Mesendoderm (in vitro differentiated cells): ENCODE measurements at places on chromosomes 6 and 20.

DNA sequence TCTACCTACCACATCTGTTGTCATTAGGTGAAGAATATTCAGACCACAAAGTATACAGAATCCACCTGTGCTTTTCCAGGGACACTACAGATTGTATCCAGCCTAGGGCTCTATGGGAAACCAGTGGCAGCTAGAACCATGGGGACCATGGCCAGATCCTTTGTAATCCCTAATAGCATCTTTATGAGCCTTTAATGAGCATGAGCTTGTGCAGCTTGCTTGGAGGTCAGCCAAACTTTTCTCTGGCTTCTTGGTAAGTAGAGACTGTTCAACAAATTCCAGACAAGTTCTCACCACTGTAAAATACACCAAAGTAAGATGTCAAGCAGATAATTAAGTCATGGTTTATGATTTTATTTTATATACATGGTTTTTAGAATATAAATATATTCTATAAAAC is 301.6 kb upstream of the ADGRB3 start:
- no peak for DNase-seq
- no peak overlapping the region for H3K27ac ChIP-seq
- H3K36me3 ChIP-seq = no peaks in the 10 kb centered on the region
- H3K4me1 ChIP-seq = no peaks in the 10 kb centered on the region

GRCh38 chr6:139330826-139331500 is 39.2 kb upstream of the TXLNB start:
- H3K27me3 ChIP-seq = no peaks in the 10 kb centered on the region
- no peaks in the 10 kb centered on the region for H3K4me1 ChIP-seq
- H3K4me3 ChIP-seq = no peak overlapping the region
- no peak for DNase-seq
- no peak overlapping the region for H3K27ac ChIP-seq

- no peak overlapping the region for H3K27ac ChIP-seq
- H3K36me3 ChIP-seq = no peaks in the 10 kb centered on the region
- no peak overlapping the region for H3K4me3 ChIP-seq
- no peaks in the 10 kb centered on the region for H3K4me1 ChIP-seq
- DNase-seq = no peak
- no peaks in the 10 kb centered on the region for H3K27me3 ChIP-seq
These were observed 110.6 kb upstream of the PTPN1 start for GRCh38 chr20:50399555-50399916.

- peaks cover 4% of the 10 kb centered on the region for H3K4me1 ChIP-seq
- H3K27me3 ChIP-seq = no peaks in the 10 kb centered on the region
- no peak overlapping the region for H3K27ac ChIP-seq
These were observed 664.2 kb downstream of the QKI start for GRCh38 chr6:164078532-164079274.

DNA sequence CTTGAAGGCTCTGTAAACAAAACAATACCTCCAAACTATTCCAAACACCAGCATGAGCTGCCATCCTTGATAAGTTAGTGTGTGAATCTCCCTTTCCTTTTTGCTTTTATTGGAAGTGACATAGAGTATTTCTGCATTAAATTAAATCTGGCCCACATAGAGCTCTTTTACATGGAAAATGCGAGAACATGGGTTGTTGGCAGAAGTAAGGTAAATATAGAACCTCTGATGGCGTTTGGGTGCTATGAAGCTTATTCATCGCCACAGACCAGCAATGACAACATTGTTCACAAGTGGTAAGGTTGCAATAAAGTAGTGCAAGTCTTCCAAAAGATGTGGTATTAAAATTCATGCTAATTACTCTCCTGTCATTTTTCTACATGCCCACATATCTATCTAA is 445.8 kb upstream of the JAG1 start:
- no peaks in the 10 kb centered on the region for H3K27me3 ChIP-seq
- no peaks in the 10 kb centered on the region for H3K36me3 ChIP-seq
- H3K27ac ChIP-seq = no peak overlapping the region
- no peak for DNase-seq

- no peaks in the 10 kb centered on the region for H3K27me3 ChIP-seq
- H3K27ac ChIP-seq = no peak overlapping the region
- no peak overlapping the region for H3K4me3 ChIP-seq
- DNase-seq = no peak
- no peaks in the 10 kb centered on the region for H3K36me3 ChIP-seq
These were observed 118.5 kb downstream of the SYCP2 start for GRCh38 chr20:59814840-59815340.

DNA sequence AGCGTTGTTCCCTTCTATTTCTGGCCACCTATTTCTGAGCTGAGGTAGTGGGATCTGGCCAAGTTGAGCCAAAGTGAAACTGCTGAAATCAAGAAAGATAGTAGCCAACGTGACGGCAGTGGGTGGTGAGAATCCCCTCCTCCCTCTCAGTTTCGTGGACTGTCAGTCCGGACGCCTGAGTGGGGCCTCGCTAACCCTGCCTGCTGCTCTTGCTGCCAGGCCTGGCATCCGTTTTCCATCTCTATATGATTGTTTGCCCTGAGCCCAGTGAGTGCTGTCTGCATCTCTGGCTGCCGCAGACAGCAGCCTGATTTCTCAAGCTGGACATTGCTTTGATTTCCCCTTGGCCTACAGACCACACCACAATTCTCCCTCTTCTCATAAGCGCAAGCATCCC is 23.5 kb upstream of the PAX1 start:
- H3K4me1 ChIP-seq = no peaks in the 10 kb centered on the region
- H3K27ac ChIP-seq = no peak overlapping the region
- H3K27me3 ChIP-seq = no peaks in the 10 kb centered on the region
- H3K4me3 ChIP-seq = no peak overlapping the region
- no peak for DNase-seq

- no peak overlapping the region for H3K4me3 ChIP-seq
- no peak overlapping the region for H3K27ac ChIP-seq
- no peaks in the 10 kb centered on the region for H3K36me3 ChIP-seq
- peaks cover 5% of the 10 kb centered on the region for H3K4me1 ChIP-seq
- H3K27me3 ChIP-seq = no peaks in the 10 kb centered on the region
These were observed 54.7 kb downstream of the ELOVL5 start for GRCh38 chr6:53294095-53294494.

GRCh38 chr20:35821807-35822242 is 50.0 kb downstream of the PHF20 start:
- H3K4me1 ChIP-seq = no peaks in the 10 kb centered on the region
- peak; percentile 62 for DNase-seq
- H3K27me3 ChIP-seq = no peaks in the 10 kb centered on the region
- H3K4me3 ChIP-seq = no peak overlapping the region
- H3K36me3 ChIP-seq = no peaks in the 10 kb centered on the region
- H3K27ac ChIP-seq = no peak overlapping the region

- no peak overlapping the region for H3K27ac ChIP-seq
- peaks cover 8% of the 10 kb centered on the region for H3K27me3 ChIP-seq
- H3K4me1 ChIP-seq = no peaks in the 10 kb centered on the region
- H3K4me3 ChIP-seq = no peak overlapping the region
- H3K36me3 ChIP-seq = no peaks in the 10 kb centered on the region
These were observed 4.2 kb downstream of the RIMS4 start for GRCh38 chr20:44805979-44806620.

DNA sequence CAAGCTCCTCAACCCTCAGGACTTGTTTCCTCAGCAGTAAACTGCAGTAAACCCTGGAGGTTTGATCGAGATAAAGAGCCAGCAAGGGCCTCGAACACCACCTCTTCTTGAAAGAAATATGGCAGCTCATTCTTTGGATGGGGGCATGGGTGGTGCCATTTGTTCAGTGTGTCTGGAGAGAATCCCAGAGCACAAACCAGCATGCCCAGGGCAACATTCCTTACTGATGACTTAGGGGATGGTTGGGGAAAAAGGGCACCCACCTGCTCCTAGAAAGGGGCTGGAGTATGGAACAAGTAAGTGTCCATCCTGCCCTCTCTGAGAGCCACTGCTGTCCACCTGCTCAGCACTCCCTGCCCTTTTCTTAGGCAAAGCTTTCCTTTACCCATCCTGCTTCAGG is 31.3 kb upstream of the ZFAND3 start:
- H3K36me3 ChIP-seq = no peaks in the 10 kb centered on the region
- no peaks in the 10 kb centered on the region for H3K27me3 ChIP-seq
- H3K4me3 ChIP-seq = no peak overlapping the region
- no peak overlapping the region for H3K27ac ChIP-seq

DNA sequence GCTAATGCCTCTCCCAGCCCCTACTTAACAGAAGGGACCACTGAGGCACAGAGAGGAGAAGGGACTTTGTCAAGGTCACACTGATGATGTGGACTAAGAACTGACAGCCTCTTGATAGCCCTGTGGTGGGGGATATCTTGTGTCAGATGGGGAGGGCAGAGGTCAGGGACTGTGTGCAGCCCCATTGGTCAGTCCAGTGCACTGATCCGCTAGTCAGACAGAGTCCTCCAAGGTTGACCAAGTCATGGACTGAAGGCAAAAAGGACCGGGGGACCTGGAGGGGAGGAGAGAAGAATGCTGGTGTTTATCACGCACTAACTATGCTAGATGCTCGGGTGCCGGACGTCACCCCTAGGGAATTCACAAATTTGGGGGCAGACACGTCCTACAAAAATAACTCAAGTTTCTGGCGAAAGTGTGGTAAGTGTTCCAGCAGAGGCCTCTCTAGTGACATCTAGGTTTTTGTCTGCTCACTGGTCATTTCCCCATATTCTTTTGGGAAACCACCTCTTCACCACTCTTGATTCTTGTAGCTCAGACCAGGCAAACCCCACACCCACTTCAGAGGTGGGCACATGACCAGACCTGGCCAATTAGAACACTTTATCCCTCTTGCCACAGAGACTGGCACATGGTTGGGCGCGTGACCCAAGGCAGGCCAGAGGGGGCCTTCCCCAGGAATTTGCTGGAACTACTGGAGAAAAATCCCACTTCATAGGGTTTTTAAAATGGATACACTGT is 21.0 kb downstream of the TCF15 start:
- no peak overlapping the region for H3K27ac ChIP-seq
- H3K36me3 ChIP-seq = no peaks in the 10 kb centered on the region
- no peak overlapping the region for H3K4me3 ChIP-seq
- no peaks in the 10 kb centered on the region for H3K27me3 ChIP-seq
- peak; percentile 65 for DNase-seq

DNA sequence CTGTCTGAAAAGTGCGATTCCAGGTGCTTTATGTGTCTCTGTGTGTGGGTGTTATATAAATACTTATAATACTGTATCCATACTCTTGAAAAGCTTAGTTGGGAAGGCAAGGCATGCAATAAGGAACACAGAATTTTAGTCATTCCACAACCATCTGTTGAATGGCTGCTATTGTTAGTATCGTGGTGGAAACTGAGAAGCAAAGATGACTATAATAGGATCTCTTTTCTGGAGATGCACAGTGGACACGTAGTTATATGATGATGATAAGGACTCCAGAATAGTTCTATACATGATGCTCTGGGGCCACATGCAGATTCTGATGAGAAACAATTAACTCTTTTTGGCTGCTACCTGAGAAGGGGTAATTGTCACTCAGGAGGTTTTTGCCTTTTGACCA is 25.2 kb downstream of the ESR1 start:
- no peaks in the 10 kb centered on the region for H3K4me1 ChIP-seq
- H3K27me3 ChIP-seq = no peaks in the 10 kb centered on the region
- H3K27ac ChIP-seq = no peak overlapping the region
- H3K4me3 ChIP-seq = no peak overlapping the region
- DNase-seq = no peak

DNA sequence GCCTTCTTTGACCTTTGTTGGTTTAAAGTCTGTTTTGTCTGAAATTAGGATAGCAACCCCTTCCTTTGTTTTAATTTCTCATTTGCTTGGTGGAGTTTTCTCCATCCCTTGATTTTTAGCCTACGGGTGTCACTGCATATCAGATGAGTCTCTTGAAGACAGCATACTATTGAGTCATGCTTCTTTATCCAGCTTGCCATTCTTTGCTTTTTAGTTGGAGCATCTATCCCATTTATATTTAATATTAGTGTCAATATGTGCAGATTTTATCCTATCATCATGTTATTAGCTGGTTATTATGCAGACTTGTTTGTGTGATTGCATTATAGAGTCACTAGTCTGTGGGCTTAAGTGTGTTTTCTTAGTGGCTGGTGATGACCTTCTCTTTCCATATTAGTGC is 622.2 kb downstream of the MMUT start:
- DNase-seq = no peak
- H3K36me3 ChIP-seq = no peaks in the 10 kb centered on the region
- H3K27me3 ChIP-seq = no peaks in the 10 kb centered on the region
- no peak overlapping the region for H3K4me3 ChIP-seq
- no peak overlapping the region for H3K27ac ChIP-seq
- H3K4me1 ChIP-seq = no peaks in the 10 kb centered on the region

DNA sequence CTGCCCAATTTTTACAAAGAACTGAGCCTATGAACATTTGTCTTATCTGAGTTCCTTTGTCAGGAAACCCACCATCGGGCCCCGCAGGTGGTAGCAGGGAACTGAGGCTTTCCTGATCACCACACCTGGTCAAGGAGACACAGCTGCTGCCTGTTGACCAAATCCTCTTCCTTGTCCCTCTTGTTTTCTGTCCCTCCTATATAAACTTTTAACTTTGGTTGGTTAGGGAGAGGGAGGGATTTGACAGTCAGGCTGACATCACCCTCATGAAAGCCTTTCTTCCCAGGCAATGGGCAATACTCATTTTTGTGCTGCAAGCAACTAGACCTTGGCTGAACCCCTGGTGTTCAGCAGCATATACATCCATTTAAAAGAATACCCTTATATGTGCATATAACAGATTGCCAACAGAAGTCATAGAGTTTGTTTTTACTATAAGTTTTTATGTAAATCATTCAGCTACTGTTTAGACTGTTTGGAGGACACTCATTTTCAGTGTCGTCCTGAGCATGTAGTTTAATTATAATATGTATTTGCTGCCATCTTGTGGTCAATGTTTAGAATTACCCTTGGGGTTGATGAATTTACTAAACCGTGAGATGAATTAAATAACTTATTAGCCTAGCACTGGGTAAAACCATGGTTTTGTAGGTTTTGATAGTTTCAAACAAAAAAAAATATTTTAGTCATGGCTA is 17.0 kb downstream of the CRISP1 start:
- no peak overlapping the region for H3K4me3 ChIP-seq
- peak; percentile 59 for DNase-seq
- H3K27ac ChIP-seq = no peak overlapping the region

GRCh38 chr6:118281291-118281690 is 266.8 kb upstream of the PLN start:
- no peak overlapping the region for H3K4me3 ChIP-seq
- no peaks in the 10 kb centered on the region for H3K36me3 ChIP-seq
- DNase-seq = peak; percentile 74
- no peaks in the 10 kb centered on the region for H3K27me3 ChIP-seq

DNA sequence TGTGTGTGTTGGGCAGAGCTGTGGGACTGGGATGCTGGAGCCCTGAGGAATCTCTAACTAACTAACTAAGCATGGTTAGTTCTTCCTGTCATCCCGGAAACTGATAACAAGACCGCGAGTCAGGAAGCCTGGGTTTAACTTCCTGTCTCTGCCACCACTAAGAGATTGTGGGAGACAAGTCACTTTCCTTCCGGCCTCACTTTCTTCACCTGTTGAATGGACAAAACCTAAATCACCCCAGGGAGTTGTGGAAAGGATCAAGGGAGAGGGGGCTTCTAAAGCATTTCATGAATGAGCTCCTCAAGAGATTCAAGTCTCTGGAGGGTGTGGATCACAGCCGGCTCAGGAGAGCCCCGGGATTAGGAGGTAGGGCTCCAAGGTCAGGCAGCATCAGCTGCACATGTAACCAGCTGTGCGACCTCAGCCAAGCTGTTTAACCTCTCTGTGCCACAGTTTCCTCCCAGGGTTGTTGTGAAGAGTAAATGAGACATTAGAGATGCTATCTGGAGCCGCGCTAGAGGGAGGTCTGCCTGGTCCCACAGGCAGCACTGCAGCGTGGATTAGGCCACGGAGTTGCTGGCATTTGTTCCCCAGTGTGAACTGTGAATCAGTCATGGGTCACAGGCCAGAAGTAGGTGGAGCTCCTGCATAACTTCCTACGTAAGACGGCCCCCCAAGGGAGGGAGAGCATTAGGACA is 105.1 kb downstream of the TOX2 start:
- H3K4me3 ChIP-seq = no peak overlapping the region
- H3K27ac ChIP-seq = no peak overlapping the region
- peak; percentile 44 for DNase-seq
- H3K4me1 ChIP-seq = no peaks in the 10 kb centered on the region
- no peaks in the 10 kb centered on the region for H3K36me3 ChIP-seq
- no peaks in the 10 kb centered on the region for H3K27me3 ChIP-seq
